ENCODE measurements at places on chromosomes 11 and 22.

- peak; percentile 93 for DNase-seq
These were observed 54.1 kb upstream of the BDNF start for GRCh38 chr11:27754035-27755017.

DNA sequence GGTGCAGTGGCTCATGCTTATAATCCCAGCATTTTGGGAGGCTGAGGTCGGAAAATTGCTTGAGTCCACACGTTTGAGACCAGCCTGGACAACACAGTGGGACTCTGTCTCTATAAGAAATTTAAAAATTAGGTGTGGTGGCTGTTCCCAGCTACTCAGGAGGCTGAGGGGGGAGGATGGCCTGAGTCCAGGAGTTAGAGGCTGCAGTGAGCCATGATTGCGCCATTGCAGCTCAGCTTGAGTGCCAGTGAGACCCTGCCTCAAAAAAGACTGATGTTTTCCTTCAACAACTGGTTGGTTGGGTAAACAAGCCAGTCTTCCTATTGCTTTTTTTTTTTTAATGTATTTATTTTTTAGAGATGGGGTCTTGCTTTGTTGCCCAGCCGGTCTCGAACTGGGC lies 9.2 kb downstream of the XBP1 start:
- no peak for DNase-seq

DNA sequence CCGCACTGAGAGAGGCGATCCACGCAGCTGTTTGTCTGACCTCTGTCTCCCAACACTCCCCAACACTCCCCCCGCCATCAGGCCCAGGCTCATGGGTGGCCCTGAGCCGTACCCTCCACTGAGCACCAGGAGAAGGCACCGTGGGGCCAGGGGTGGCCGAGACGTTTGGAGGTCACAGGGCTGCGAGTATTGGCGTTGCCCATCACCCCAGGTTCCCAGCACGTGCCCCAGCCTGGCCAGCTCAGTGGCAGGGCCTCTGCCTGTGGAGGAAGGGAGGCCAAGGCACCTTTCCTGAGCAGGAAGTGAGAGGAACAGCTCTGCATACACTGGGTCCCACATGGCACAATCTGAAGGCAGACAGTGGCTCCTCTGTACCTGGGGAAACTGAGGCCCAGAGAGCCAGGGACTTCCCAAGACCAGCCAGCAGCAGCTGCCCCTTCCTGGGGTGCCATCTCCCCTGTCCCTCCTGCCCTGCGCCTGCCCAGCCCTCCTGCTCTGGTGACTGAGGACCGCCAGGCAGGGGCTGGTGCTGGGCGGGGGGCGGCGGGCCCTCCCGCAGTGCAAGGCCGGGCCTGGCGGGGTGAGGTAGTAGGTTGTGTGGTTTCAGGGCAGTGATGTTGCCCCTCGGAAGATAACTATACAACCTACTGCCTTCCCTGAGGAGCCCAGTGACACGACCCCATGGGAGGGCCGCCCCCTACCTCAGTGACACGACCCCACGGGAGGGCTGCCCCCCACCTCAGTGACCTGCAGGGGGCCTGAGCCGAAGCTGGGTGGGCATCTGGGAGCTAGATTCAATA lies 37.0 kb upstream of the PPARA start:
- no peak for DNase-seq

DNA sequence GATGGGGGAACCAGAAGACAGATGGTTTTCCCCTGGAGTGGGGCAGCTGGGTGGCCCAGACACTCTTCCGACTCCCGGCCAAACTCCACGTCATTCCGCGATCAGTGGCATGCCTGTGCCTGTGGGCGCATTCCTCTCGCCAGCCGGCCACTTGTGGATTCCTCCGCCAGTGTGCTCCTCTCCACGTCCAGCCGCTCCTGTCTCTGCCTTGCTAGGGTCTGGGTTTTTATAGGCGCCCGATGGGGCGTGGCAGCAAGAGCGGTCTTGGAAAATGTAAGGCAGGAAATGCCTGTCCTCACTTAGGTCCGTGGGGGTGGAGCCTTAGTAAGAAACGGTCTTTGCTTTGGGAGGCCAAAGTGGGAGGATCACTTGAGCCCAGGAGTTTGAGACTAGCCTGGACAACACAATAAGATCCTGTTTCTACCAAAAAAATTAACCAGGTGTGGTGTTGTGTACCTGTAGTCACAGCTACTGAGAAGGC lies 81.6 kb upstream of the SEPTIN5 start:
- no peak for DNase-seq

DNA sequence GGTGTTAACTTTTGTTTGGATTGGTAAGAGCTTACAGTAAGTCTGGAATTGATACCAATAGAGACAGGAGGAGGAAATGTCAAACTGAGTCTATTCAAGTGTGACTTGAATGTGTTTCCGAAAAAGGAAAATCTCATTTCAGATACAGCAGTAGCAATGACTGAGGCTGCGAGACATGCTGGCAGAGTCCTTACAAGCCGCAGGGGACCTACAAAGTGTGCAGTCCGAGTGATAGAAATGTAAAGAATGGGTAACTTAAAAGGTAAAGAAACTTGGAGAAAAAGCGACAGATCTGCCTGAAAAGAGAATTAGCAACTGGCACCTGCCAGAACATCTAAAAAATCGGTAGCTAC lies 444 bp downstream of the CWF19L2 start:
- no peak for DNase-seq
